ENCODE measurements at places on chromosomes 1 and 21.

DNA sequence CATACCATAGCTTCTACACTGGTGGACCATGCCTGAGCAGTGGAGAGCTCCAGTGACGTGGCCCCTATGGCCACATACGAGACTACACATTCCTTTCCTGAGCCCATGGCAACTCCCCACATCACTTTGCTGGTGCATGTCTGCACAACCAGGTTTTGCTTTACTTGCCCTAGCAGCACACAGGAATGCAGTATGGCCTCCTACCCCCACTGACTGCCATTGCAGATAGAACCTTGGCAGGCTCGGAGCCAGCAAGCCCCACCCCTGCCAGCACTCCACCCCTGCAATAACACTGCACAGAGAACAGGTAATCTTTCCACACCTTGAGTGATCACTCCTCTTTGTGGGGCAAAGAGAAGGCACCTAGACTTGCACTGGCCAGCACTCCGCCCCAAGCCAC lies 531.9 kb upstream of the CAMK1G start:
- DNase-seq = no peak

- no peak for DNase-seq
These were observed 25.1 kb upstream of the PLXNA2 start for GRCh38 chr1:208269338-208269666.

DNA sequence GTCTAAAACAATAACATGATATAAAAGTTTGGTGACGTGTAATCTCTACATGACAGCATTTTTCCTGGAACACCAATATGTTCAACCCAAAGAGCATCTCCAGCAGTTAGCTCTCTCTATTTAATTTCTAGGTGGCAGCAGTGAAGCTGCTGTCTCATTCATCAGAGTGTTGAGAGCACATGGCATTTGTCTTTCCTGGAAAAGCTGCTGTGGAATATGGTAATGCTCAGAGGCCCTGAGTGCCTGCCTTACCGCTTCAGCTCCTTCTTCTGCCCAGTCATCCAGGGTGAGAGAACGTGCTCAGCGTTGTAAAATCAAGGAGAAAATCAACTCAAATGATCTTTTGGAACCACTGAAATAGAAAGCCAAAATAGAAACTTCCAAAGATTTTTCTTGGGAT lies 640.7 kb downstream of the ADGRL2 start:
- no peak for DNase-seq

DNA sequence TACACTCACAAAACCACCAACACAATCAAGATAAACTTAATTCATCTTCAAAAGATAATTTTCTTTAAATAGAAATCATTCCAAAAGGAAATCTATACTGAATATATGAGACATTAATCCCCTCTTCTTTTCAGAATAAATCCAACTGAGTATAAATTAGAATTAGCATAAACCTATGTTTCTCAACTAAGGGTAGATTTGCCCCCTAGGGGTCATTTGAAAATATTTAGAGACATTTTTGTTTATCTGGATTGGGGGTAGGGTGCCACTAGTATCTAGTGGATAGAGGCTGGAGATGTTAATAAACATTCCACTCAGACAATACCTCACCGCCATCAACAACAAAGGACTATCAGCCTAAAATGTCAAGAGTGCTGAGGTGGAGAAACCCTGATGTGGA lies 6.5 kb upstream of the TNFSF4 start:
- DNase-seq = no peak

GRCh38 chr1:211920141-211920572 lies 89.6 kb upstream of the LPGAT1 start:
- peak; percentile 55 for DNase-seq
